ENCODE measurements at places on chromosomes 11 and 22.

DNA sequence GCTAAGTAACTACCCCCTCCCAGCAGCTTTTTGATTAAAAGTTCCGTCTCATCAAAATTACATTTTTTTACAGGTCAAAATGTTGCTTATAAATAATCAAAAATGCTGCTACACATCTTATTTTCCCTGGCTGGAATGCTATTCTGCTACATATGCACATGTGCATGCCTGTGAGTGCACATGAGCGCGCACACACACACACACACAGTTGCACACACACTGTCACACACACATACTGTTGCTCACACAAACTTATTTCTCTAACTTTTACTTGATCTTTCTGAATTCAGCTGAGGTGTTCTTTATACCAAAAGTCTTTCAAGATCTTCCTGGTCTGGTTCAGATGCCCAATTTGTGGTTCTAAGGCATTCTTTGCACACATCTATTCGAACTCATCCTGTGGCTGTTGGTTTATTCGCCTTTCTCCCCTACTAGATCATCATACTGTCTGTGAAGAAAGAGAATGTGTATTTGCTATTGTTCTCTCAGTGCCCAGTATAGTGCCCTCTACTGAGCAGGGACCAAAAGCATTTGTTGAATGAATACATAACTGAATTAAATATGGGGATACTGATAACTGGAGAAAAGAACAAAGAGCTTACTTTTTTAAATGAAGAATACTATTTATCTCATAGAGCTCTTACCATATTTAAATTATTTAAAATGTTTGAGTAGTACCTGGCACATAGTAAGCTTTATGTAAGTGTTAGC is 68.1 kb upstream of the CCDC179 start:
- no peak for DNase-seq

GRCh38 chr22:49815641-49816091 is 12.0 kb downstream of the BRD1 start:
- DNase-seq, result no peak

GRCh38 chr11:116427903-116428637 is 344.7 kb downstream of the BUD13 start:
- DNase-seq, result peak; percentile 56

DNA sequence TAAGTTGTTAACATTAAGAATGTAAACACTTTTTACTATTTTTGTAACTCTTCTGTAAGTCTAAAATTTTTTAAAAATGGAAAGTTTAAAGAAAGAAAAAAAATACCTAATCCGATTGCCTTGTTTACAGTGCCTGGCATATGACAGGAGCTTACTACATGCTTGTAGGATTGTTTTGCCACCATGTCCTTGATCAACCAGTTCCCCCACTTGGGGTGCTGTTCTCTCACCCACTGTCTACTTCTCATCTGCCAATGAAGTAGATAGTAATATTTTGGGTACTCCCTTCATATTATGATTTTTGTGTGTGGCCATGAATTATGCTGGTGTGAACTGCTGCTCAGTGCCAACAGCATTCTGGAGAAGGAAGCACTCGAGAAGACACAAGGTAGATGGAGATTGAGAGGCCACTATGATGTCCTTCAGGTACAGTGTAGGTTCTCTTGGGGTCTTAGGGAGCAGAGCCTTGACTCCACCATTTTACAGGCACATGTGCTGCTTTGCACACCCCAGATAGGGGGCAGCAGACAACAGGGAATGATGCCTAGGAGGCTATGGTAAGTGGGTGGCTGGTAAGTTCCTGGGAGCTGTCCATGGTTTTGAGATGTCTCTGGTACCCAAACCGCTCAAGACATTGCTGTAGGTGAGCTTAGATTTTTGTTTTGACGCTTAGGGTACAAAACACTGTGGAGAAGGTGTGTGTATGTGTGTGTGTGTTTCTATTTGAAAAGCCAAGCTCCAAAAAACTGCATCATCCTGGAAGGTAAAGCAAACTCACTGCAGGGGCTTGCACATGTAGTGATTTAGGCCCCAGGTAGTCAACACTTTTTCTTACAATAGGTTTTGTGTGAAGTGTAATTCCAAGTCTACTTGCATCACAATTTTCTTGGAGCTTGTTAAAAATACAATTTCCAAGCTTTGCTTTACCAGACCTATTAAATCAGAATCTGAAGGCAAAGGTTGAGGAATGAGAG is 494.5 kb upstream of the LARGE1 start:
- DNase-seq, result no peak

DNA sequence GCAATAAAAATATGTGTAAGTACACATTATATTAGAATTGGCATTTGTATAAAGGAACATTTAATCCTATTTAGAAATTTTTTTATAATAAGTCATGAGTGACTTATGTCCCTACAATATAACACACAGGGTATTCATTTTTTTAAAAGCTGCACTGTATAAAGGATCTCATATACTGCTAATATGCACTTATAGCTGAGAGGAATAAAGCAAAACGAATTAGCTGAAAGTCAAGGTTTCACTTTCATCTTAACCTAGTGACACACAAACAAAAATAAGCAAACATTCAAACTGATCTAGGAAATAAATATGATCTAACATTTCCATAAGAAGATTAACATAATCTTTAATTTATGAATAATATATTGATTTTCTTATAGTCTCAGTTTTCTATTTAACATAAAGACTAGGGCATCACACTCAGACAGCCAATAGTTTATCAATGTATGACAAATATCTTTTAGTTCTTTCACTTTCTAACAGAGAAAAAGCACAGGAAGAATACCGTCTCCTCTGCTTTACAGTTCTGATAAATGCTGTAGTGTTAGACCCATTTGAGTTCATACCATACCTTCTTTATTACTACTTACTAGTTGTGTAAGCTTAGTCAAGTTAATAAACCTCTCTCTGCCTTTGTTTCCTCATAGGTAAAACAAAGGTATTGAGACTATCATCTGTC is 42.9 kb downstream of the DCDC1 start:
- no peak for DNase-seq

GRCh38 chr11:2558861-2559526 is 114.2 kb downstream of the KCNQ1 start:
- DNase-seq, result no peak

- no peak for DNase-seq
These were observed 24.9 kb downstream of the ASCC2 start for GRCh38 chr22:29813126-29813525.

DNA sequence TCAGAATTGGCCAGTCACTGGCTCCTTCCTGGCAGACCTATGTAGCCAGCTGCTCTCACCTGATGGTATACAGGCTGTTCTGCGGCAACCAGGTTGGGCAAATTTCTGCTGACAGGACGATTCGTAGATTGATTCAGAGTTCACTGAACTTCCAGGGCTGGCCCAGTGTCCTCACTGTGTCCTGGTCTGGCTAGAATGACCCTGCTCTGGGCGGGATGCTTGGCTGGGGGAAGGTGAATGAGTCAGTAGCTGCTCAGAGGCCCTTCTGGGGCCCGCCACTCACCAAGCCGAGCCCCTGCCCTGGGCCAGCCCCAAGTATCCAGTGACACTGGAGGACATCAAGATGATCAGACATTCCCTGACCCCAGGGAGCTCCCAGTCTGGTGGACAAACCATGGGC is 62.9 kb upstream of the WNT11 start:
- peak; percentile 53 for DNase-seq

DNA sequence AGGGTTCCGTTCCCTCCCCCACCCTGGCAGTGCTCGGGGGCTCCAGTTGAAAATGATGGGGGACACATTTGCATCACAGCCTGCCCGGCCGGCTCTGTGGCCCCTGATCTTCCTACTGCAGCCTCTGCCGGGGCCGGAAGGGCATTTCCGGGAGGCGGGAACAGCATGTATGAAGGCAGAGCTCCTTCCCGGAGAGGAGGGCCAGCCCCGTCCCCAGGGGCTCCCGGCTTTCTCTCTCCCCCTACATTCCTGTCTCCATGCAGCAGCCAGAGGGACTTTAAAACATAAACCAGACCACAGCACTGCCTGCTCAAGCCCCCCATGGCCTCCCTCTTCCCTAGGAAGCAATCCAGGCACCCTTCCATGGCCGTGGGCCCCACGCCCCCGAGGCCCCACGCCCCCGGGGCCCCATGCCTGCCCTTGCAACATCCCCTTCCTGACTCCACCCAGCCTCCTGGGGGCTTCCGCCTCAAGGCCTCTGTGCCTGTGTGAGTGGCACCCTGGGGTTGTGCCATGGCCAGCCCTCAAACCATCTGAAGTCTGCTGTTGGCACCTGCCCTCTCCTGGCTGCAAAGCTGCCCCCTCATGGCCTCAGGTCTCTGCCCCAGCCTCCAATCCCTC is 73.1 kb downstream of the CDKN1C start:
- DNase-seq, result peak; percentile 75

All from uterus (tissue), 4 donors.